ENCODE measurements at places on chromosomes 5 and 9.

DNA sequence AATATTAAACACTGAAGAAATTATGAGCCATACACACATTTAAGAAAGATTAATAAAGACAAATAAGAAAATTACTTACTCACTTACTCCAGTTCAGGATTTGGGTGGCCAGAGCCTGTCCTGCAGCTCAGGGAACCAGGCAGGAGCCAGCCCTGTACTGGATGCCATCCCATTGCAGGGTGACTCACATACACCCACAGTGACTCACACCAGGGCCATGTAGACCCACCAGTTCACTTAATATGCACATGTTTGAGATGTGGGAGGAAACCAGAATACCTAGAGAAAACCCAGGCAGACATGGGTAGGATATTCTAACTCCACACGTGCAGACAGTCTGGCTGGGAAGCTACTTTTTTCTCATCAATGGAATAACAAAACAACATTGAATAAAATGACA is 49.6 kb upstream of the ADRB2 start:
- DNase-seq: no peak

- DNase-seq: no peak
These were observed 451.6 kb upstream of the CD180 start for GRCh38 chr5:67648201-67648671.

DNA sequence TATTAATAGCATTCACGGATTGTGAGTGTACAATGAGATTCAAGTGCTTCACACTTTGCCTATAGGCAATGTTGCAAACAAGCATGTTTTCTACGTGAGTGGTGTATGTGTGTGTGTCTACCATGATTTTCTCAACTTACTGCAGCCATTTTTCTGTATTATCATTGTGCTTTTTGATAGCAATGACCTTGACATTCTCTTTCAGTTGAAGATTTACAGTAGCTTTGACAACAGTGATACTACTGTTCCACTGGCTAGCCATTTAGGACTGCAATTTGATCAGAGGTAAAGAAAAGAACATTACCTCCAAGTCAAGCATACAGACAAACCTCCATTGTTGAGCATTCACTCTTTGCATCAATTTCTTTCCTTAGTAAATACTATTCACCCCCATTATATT is 297.0 kb downstream of the MAN2A1 start:
- no peak for DNase-seq

GRCh38 chr9:18233311-18233710 is 240.6 kb upstream of the ADAMTSL1 start:
- no peak for DNase-seq

- no peak for DNase-seq
These were observed 44.0 kb downstream of the TMOD1 start for GRCh38 chr9:97545486-97545885.

GRCh38 chr9:68653141-68653595 is 51.9 kb upstream of the PIP5K1B start:
- peak; percentile 17 for DNase-seq

- DNase-seq: no peak
These were observed 335.7 kb upstream of the RPS23 start for GRCh38 chr5:82613891-82614290.

- DNase-seq: no peak
These were observed 303.9 kb downstream of the DMRT2 start for GRCh38 chr9:1354086-1354485.

DNA sequence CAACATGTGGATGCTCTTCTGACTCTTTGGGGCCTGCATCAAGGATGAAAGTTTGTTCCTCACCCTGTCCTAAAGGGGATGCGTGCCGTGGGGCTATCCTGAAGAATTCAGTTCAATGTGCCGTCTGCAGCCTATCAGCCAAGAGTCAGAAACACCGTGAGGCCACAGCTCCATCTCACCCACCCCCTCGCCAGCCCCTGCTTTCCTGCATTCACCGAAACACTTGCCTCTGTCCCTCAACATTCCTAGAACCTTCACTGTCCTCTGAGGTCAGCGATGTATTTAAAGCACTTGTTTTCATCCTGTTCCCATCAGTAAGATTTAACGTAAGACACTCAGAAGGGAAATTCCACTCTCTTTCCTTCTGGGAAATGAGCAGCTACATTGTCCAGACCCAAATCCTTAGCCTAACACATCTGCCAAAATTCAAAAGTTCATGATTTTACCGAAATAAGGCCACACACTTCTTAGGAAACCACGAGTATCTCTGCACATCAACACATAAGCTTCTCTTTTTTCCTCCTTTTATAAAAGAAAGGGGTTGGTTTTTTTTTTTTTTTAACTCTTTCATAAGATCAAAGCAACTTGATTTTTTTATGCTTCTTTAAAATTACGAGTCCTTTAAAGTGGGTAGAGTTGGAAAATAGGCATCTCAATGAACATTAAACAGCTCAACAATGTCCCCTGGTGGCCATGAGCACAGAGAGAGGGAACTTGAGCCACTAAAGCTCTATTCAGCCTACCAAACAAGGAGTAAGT is 100.7 kb downstream of the SUSD1 start:
- peak; percentile 46 for DNase-seq

DNA sequence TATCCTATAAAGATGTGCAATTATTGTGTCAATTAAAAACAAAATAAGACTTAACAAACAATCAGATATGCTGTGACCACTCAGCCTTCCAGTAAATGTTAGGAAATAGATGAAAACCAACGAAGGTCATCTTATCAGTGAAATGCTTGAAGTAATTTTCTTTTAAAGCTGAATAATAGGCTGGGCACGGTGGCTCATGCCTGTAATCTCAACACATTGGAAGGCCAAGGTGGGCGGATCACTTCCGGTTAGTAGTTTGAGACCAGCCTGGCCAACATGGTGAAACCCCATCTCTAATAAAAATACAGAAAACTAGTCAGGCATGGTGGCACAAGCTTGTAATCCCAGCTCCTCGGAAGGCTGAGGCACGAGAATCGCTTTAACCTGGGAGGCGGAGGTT is 31.2 kb downstream of the NLN start:
- DNase-seq: no peak

DNA sequence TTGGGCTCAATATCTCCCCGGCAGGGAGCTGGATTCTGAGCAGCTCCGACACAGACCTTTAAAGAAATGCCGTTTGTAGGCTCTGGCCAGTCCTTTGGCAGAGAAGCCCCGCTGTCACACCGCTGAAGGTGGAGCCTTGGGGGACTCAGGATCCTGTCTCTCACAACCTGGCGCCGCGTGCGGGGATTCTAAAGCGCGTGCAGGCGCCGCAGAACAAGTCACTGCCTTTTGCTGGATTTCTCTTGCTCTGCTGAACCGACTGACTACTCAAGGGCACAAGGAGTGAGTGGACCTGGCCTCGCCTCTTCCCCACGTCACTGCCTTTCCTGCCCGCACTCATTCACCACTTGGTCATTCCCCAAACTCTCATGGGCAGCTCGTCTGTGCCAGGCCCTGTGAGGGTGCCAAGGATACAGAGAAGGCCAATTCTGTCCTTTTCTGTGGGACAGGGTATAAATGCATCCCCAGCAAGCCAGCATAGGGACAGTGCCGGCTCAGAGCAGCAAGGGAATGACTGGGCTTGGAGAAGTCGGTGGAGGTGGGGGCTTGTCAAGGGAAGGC is 69.3 kb downstream of the CRB2 start:
- no peak for DNase-seq

DNA sequence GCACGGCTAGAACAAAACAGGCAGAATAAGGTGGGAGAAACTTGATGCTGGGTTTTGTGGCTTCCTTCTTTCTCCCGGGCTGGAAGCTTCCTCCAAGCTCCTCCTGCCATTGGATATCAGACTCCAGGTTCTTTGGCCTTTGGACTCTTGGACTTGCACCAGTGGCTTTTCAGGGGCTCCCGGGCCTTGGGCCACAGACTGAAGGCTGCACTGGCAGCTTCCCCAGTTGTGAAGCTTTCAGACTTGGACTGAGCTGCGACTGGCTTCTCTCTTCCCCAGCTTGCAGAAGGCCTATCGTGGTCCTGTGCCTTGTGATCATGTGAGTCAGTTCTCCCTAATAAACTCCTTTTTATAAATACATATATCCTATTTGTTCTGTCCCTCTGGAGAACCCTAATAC is 364.4 kb downstream of the DNAH5 start:
- DNase-seq: no peak

GRCh38 chr5:75886706-75887105 is 169.5 kb upstream of the POC5 start:
- no peak for DNase-seq

DNA sequence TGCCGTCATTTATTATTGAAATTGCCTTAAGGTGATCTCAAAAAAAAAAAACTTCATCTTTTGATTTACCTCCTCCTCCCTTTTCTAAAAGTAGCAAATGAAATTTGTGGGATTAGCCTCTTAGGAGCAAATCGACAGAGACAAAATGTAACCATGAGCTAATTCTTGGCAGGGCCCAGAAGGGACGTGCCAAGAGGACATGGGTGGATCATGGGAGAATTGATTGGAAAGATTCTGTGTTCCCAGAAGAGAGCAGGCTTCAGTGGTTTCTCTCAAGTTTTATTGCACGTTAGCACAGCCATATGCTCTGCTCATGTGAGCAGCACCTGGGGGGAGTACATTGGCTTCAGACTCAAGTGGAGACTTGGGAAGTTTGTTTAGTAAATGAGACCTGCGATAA is 394.6 kb downstream of the ELAVL2 start:
- no peak for DNase-seq

DNA sequence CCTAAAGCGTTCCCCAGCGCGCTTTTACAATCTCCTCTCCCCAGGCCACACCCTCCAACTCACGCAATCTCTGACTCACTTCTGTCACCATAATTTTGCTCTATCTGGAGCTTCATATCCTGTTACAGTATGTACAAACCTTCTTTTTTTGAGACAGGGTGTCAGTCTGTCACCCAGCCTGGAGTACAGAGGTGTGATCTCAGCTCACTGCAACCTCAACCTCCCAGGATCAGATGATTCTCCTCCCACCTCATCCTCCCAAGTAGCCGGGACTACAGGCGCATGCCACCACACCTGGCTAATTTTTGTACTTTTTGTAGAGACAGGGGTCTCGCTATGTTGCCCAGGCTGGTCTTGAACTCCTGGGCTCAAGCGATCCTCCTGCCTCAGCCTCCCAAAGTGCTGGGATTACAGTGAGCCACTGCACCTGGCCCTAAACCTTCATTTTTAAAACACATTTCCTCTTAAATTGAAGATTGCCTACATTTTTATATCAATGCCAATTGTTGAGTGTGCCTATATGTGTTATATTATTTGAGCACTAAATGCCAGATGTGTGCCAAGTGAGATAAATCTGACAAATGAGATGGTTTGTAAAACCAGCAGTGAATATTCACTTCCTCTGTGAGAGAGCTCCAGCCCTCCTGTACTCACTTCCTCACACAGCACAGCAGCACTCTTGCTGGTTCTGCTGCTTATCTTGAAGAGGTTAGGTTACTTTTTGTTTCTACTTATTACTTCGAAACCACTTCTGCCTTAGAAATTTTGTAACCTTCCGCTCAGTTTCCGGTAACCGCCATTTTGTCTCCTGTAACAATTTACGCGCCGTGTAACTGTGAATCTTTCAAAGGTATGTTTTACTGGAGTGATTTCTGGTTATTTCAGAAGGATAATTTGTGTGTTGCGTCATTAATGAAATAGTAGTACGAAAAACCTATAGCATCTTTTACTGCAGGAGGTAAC is 57.9 kb downstream of the DOCK8 start:
- peak; percentile 40 for DNase-seq

DNA sequence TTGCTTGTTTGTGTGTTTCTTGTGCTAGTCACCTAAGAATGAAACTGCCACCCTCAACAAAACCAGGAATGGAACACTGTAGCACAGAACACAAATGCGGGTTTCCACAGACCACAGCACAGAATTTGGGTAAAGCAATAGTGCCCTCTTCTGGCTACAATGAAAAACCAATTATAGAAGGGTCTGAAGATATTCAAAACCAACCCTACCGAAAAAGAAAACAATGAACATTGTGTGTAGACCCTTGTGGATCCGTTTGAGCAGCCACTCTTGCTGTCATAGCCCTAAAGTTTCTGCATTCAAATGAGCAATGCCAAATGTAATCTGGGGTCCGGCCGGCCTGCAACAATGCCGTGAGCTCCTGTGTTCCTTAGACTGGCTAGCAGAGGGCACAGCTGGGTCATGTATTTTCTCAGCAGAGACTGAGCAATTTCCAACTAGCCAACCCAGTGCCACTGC is 8.3 kb upstream of the ENC1 start:
- no peak for DNase-seq
